Camera-type eye (tissue), 1 donor: ENCODE measurements at places on chromosomes 6 and 20. TPM values are rescaled to one million over a fixed set of nuclear protein-coding genes. Genes with fewer than 3 reads are reported as not detected.

The DAAM2 gene
- 28.1 TPM for total RNA-seq

The ABT1 gene
- 13.3 TPM for total RNA-seq

The CD93 gene
- total RNA-seq, result 47.2 TPM

The STMN3 gene
- total RNA-seq, result 51.6 TPM

The STK38 gene
- total RNA-seq, result 27.3 TPM

The HDDC2 gene
- total RNA-seq, result 51.1 TPM

The KIF25 gene
- not detected for total RNA-seq

The NR2E1 gene
- 48.3 TPM for total RNA-seq

The SLC16A10 gene
- 12.0 TPM for total RNA-seq

The B3GALT4 gene
- 6.3 TPM for total RNA-seq
